ENCODE measurements at places on chromosomes 6 and 20. TPM values are rescaled to one million over a fixed set of nuclear protein-coding genes. Genes with fewer than 3 reads are reported as not detected.

DNA sequence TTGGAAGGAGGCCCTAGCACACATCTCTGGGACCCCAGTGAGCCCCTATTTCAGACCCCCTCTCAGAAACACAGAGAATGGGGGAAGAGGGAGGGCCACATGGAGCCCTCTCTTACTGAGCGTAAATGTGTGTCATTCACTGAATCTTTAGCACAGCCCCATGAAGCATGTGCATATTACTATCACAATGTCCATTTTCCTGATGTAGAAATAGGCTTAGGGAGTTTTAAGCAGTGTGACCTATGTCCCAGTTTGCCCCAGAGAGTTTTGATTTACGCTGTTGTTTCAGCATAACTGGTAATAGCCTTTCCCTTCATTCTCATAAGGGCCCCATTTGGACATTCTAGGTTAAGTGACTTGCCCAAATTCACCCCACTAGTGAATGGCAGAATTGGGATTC, 25.0 kb upstream of the TCP11 start:
- DNase-seq, result no peak

Gene HLA-DMB
- 2.5 TPM for total RNA-seq

GRCh38 chr6:788058-788457, 95.1 kb upstream of the EXOC2 start:
- no peak for DNase-seq

Gene CAGE1
- total RNA-seq, result not detected

Gene HLA-DOB
- total RNA-seq, result not detected

Gene PNPLA1
- not detected for total RNA-seq

Gene LPA
- not detected for total RNA-seq

Gene MCCD1
- not detected for total RNA-seq

DNA sequence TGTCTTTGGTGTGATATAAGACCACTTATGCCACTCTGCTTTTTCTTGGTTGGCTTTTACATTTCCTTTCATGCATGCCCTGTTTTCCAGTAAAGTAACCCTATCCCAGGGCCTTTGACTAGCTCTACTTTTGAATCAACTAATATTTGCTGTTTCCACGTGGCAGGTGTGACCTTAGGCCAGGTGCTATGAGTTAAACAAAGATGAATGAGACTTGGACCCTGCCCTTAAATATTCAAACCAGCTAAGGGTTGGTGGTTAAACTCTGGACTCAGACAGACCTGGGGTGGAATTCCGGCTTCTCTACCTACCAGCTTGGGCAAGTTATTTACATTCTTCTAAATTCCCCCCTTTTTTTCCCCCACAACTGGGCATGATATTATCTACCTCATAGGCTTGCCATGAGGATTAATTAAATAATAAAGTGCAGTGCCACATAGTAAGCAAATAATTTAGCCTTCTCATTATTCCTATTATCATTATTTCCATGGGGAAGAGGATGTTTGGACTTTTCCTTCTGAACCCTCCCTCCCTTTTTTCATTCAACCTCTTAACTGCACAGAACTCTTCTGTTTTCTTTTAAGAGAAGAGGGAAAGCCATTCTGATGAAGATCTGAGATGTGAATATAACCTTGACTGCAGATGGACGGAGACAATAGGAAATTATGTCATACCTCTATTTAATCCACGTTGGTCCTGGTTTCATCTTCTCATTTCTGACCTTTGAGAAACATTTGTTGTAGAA, 143.6 kb upstream of the TNFAIP3 start:
- DNase-seq, result no peak

- DNase-seq, result no peak
Observed at GRCh38 chr6:129008591-129008990, 125.7 kb downstream of the LAMA2 start.

DNA sequence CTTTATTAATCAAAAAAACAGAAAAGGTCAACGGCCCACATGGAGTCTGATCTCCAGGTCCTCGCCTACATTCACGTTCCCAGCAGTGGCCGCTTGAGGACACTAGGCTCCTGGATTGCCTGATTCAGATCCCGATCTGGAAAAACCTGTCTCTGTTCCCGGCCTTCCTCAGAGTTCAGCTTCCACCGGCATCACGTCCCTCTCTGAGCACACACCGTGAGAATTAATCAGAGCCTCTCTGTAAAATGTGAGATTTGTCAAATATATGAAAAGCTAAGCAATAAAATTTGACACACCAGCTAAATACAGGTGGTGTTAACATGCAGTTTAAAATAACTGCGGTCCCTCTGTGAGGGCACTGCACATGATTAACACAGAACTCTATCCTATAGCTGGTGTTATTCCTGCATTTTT, 122.8 kb upstream of the COL21A1 start:
- DNase-seq, result no peak

GRCh38 chr6:111024681-111025080, 42.8 kb downstream of the RPF2 start:
- no peak for DNase-seq

- no peak for DNase-seq
Observed at GRCh38 chr6:56720882-56721281, 78.2 kb upstream of the DST start.

All from RPMI7951 (cell line).